ENCODE measurements at places on chromosomes 2 and 18.

DNA sequence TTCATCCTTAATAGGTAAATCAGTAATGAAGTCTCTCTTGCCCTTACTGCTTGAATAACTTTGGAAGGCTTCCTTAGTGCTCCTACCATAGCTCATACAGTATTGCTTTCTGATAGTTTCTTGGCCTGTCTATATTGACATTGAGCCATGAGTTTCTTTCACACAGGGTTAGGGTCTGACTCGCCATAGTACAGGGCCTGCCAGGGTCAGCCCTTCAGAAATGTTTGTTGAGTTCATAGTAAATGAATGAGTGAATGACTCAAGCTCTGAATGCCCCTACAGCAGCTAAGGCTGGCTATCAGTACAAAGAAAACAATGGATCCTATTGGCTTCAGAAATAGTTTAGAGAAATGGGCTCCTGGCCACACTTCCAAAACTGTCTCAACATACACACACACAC lies 65.0 kb upstream of the LRATD1 start:
- DNase-seq: no peak

GRCh38 chr2:10764896-10765295 lies 43.5 kb downstream of the ATP6V1C2 start:
- DNase-seq: no peak

GRCh38 chr2:2933426-2933825 lies 444.2 kb downstream of the EIPR1 start:
- DNase-seq: no peak

- peak; percentile 98 for DNase-seq
These were observed at the start of gene SIX2 for GRCh38 chr2:45009303-45009927. Gene SIX2 (minus strand): TSS chr2:45009452. CDS start chr2:45009110, 342 bp downstream.

GRCh38 chr18:73756256-73757091 lies 391.2 kb downstream of the FBXO15 start:
- no peak for DNase-seq

DNA sequence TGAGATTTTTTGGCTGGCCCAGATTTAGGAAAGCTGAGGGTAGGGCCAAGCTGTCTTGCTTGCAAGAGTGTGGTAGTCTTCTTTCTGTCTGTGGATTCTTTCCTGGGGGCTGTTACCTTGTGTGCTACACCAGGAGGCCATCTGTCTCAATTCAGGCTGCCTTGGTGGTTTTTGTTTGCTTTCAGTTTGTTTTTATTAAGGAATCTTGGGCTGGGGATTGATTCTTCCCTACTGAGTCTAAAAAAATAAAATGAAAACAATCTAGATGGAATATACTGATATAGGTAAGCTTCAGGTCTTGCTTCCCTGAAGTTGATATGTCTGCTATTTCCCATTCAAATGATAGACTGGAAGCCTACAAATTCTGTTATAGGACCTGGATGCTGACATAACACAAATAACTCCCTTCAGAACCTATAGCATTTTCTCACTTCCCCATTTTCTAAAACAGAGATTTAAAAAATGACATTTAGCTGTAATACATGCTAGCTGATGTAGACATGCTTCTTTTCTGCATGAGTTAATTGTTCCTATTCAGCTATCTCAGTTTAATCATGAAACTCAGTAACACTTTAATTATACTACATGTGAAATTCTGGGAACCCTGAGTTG lies 5.3 kb downstream of the LHCGR start:
- DNase-seq: no peak

DNA sequence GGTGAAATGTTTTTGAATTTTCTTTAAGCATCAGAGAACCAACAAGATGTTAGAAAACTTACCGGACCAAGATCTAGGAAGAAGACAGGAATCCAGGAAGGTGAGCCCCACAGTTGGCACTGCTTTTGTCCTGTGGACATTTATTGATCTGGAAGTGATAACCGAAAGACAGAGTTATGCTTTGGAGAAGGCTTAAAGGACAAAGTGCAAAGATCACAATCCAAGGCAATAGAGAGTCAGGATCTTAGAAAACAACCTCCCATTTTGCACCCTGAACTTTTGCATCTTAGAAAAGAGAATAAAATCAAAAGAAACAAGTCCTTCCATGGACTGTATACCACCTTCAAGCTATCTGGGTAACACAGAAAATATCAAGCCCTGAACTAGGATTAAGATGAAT lies 129.4 kb upstream of the SRD5A2 start:
- no peak for DNase-seq

GRCh38 chr2:198017068-198017467 lies 212.7 kb downstream of the PLCL1 start:
- DNase-seq: no peak

DNA sequence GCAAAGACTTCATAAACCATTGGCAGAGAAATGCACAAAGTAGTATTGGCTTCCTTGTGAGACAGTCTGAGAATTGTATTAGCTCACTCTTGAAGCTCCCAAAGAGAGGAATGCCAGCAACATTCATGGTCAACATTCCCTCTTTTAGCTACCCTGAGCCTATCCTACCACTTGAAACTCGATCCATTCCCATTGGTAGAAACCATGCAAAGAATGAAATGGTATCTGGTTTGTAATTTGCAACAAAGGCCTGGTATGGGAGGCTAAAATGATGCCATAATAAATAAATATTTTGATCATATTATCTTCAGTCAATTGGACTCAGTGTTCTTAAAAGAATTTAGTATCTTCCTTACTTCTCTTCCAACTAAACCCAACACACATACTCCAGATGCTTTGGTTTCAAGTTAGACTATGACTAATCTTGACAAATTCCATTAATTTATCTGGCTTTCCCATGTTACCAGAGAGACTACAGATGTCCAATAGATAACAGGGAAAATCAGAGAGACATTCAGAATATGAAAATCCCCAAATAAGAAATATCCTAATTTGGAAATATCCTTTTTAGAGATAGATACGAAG lies 102.9 kb downstream of the DHRS9 start:
- no peak for DNase-seq

DNA sequence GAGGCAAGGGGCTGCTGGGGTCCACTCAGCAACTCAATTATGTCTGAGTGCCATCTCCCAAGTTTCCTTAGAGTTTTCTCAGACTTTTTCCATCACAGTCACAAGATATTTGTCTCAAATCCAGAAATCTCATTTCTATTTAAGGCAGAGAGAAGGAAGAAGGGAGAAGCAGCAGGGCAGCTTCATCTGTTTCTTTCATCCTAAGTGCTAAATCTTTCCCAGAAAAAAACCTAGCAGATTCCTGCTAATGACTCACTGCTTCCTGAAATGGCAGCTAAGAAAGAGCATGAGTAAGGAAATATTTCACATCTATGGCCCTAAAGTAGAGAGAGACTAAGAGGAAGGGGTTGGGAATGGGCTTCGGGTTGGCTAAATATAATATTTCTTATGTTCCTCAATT lies 88.0 kb downstream of the KYNU start:
- no peak for DNase-seq

GRCh38 chr2:97908208-97908676 lies 87.5 kb downstream of the TMEM131 start:
- DNase-seq: no peak

- no peak for DNase-seq
These were observed 8.1 kb upstream of the TYMS start for GRCh38 chr18:649341-649740.

DNA sequence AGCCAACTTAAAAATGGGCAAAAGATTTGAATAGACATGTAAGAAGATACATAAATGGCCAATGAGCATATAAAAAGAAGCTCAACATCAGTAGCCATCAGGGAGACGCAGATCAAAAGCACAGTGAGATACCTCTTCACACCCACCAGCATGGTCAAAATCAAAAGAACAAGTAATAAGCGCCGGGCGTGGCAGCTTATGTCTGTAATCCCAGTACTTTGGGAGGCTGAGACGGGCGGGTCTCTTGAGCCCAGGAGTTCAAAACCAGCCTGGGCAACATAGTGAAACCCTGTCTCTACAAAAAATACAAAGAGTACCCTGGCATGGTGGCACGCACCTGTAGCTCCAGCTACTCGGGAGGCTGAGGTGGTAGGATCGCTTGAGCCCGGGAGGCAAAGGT lies 4.6 kb upstream of the CIB4 start:
- DNase-seq: peak; percentile 38

DNA sequence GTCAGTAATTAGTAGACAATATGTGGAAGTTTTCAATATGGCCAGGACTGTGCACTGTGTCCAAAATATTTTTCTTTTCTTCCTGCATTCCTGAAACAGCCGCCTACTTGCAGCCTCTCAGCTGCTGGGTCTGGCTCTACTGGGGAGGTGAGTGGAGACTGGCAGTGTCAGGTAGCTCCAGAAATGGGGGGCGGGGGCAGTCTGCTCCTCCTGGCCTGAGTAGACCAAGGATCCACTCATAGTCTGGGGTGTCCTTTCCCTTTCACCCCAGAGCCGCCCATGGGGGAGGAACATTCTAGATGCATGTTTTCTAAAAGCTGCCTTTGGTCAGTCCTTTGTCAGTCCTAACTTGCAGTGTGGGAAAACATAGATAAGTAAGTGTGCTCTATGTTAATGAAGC lies 23.7 kb downstream of the TRAF3IP1 start:
- DNase-seq: no peak

GRCh38 chr2:240795454-240795853 lies 24.6 kb downstream of the KIF1A start:
- DNase-seq: no peak

- no peak for DNase-seq
These were observed 5.7 kb upstream of the HTR2B start for GRCh38 chr2:231130336-231131056.

DNA sequence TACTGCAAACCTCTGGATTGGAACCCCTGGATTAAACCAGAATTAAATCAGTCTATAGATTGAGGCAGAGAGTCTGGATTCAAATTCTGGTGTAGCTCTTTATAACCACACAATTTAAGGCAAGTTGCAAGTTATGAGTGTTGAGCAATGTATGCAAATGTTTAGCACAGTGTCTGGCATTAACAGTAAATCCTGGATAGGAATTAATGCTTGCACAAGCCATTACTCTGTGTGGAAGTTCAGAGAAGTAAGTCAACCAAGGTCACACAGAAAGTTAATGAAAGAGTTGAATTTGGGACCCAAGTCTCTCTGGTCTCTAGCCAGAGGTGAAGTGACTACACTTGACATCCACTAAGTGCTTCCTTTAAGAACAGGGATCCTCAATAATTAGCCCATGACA lies 2.0 kb upstream of the MARCO start:
- no peak for DNase-seq

DNA sequence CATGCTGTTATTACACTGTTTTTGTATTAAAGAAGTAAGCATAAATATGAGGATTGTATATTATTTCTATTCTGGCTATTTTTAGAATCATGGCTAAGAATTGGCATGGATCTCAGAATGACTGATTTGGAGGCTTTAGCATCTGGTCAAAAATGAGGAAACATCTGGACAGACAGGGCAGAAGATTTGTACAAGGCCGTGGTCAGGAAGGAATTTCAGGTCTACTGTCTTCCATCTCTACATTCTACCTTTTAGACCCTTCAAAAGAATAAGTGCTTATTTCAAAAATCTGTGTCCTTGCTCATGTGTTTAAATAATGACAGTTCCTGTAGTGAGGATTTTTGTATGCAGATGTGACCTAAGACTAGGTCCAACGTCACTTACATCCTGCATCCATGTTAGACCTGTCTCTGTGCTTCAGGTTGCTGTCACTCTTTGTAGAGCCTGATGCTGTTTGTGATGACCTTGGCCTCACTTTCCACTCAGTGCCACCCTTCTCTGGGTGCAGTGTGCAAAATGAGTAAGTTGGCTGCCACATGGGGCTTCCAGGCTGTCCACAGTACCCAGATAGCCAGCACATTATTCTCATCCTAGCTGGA lies 54.7 kb upstream of the B3GNT2 start:
- no peak for DNase-seq

DNA sequence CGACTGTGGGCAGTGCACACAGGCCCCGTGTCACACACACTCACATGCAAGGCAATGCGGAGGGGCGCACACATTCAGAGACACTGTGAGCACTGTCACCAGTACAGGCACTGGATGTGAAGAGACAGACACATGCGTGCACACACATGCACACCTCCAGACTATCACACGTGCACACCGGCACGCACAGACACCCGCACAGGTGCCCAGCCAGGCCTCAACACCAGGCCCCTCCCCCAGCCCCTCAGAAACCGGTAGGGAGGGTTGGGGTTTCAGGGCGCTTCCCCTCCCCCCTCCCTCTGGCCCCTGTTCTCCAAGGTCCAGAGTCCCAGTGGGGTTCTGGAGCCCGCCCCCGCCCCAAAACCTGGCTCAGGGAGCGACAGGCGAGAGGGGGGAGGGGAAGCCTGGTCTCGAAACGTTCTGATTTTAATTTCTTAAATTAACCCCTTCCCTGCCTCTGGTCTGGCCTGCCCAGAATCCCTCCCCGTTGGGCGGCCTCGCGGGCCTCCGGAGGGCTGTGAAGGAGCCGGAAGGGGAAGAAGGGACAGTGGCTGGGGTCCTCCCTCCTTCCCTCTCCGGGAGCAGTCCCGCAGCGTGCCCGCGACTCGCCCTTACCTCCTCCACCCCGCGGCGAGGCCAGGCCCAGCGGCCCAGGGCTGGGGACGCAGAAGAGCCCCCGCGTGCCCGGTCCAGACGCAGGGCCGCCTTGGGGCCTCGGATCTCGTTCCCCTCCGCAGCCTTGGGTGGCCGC lies 558 bp downstream of the FBXO41 start:
- DNase-seq: peak; percentile 79

- DNase-seq: peak; percentile 27
These were observed 133.9 kb downstream of the ZNF532 start for GRCh38 chr18:58998401-58999203.

All from endodermal cell (in vitro differentiated cells).